MCF 10A (cell line): ENCODE measurements at places on chromosomes 7 and 10. TPM values are rescaled to one million over a fixed set of nuclear protein-coding genes. Genes with fewer than 3 reads are reported as not detected.

Gene ADAM8
- 20.2 and 23.2 TPM in 2 replicates for total RNA-seq

Gene CARD11
- not detected in 2 replicates for total RNA-seq

Gene DMBT1
- 4.4 and 7.6 TPM in 2 replicates for total RNA-seq

Gene GIMAP6
- not detected in 2 replicates for total RNA-seq

Gene SLC13A1
- total RNA-seq, result not detected in 2 replicates
